ENCODE measurements at places on chromosomes 12 and 14.

GRCh38 chr12:46492471-46493085 is 120.0 kb upstream of the SLC38A2 start:
- no peak for DNase-seq

- no peak for DNase-seq
Observed at GRCh38 chr14:54487771-54488170, 1.0 kb downstream of the GMFB start.

- DNase-seq = no peak
Observed at GRCh38 chr12:14930299-14930698, 8.0 kb downstream of the ERP27 start.

- DNase-seq = no peak
Observed at GRCh38 chr14:20499108-20499507, 6.2 kb upstream of the RNASE10 start.

GRCh38 chr12:69052613-69053408 is 119.8 kb upstream of the CPM start:
- peak; percentile 79 for DNase-seq

GRCh38 chr12:114339626-114340025 is 66.3 kb downstream of the TBX5 start:
- no peak for DNase-seq

DNA sequence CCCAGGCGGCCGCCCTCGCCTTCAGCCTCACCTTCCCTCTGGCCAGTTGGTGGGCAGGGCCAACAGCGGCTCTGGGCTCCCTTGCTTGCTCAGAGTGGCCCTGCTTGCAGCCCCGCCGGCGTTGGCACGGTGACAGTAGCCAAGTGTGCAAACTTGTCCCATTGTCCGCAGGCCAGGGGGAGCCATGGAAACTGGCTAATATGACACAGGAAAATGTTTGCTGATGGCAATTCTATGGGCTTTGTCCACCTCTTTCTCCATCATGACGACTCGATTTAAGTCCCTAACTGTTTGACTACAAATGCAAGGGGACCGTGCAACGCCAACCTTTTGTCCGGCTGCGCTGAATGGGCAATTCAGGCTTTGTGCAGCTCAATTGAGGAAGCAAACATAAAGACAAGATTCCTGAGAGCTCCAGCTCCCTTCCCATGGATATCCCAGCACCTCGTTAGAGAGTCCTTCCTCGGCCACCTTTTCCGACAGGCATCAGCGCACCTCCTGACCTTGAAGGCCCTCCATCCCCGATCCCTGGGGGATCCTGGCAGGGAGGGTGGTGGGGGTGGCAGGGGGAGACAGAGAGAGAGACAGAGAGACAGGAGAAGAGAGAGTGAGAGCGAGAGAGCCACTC is 785 bp upstream of the FAM181A start:
- DNase-seq = no peak

GRCh38 chr12:72647139-72647538 is 375.0 kb downstream of the TRHDE start:
- DNase-seq = no peak

DNA sequence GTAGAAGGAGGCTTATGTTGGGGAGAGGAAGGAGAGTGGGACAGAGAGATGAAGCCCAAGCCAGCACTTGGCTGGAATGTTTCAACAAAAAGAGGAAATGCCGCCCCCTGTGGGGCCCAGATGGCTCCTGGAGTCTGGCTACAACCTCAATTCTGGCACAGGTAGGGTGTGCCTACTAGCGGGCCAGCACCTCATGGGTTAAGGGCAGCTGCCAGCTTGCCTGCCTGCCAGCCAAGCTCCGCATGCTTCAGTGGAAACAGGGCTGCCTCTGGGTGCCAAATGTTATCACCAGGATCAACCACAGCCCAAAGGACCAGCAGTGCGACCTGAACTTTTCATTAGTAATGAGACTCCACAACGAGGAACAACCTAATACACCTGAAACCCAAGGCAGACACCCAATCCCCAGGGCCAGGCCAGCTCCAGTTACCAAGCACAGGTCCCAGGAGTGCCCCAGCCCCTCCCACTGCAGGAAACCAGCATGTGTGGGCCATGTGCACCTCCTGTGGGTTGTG is 11.3 kb downstream of the RAB15 start:
- DNase-seq = no peak

DNA sequence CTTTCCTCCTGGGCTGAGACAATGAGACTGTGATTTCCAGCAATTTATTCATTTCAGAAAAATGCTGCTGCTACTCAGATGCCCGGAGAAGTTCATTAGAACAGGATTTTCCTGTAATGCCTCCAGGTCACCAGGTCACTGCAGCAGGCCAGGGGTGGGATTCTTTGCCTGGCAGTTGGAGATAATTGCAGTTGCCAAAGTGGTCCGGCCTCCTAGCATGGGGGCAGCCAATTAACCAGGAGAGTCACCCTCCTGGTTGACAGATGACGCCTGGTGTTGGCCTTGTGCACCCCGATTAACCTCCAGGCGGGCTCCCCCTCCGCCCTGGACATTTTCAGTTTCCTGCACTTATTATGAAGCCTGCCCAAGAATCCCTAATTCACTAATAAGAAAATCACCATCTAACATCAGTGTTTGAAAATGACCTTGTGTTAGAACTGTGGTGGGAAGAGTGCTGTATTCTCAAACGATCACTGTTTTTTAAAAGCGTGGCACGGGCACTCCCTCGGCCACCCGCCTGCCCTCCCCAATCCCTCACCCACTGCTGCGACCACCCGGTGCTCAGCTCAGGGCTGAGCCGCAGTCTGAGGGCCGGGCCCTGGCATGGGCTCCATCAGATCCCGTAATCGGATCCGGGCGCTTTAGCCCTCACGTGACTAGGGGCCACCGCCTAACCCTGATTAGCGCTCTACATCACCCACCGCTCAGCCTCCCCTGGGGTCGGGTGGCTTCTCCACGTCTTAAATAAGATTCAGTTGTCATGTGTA is 12.9 kb downstream of the RIMBP2 start:
- DNase-seq = no peak

- DNase-seq = no peak
Observed at GRCh38 chr14:63357841-63358240, 39.1 kb upstream of the GPHB5 start.

GRCh38 chr14:72688990-72689671 is 204.8 kb downstream of the DPF3 start:
- no peak for DNase-seq

GRCh38 chr14:56592746-56593544 is 13.3 kb downstream of the TMEM260 start:
- DNase-seq = no peak

DNA sequence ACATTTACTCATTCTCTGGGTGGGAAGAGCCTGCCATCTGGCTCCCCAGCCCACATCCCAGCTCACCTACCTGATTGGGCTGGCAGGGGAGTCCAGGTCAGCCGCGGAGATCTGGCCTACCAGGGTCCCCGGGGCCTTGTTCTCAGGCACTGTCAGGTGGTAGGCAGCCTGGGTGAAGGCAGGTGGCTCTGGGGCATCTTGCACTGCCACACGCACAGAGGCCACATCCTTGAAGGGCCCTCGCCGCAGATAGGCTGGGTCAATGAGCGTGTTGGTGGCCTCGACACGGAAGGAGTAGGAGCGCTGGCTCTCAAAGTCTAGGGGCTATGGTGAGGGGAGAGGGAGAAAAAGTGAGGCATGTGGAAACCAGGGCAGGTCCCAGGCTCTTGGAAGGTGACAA is 3.9 kb downstream of the CDH24 start:
- no peak for DNase-seq

GRCh38 chr14:105856676-105857219 is 330.4 kb downstream of the TMEM121 start:
- no peak for DNase-seq

DNA sequence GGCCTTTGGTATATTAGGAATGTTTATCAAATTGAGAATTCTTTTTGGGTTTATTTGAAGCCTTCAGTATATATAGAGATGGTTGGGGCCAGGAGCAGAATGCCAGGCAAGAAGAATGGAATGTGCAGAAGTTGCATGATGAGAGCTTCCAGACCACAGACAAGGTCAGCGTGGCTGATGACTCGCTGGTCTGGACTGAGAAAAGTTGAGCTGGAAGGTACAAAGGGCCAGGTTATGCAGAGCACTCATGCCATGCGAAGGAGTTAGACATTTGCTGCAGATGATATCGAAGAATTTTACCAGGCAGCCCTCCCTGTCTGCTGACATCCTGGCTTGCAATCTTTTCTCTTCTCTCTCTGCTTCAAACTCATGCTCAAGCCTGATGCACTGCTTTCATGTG is 196.2 kb upstream of the ARHGAP5 start:
- DNase-seq = no peak

GRCh38 chr12:63319386-63319785 is 168.4 kb upstream of the AVPR1A start:
- DNase-seq = no peak

- DNase-seq = no peak
Observed at GRCh38 chr12:15732341-15733061, 56.7 kb downstream of the EPS8 start.

DNA sequence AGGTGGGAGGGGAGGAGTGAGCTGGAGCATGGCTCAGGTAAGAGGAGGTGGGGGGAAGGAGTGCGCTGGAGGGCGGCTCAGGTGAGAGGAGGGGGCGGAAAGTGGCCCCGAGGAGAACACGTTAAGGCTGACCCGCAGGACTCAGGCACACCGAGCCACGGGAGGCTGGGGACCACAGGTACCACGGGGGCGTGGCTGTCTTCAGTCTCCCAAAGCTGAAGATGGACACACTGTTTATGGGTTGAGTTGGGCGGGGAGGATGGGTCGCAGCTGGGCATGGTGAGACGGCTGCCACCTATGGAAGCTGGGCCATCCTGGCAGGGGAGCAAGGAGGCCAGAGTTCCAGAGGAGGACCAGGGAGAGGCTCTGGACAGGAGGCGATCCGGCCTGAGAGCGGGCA is 23.5 kb downstream of the UBR7 start:
- DNase-seq = no peak

DNA sequence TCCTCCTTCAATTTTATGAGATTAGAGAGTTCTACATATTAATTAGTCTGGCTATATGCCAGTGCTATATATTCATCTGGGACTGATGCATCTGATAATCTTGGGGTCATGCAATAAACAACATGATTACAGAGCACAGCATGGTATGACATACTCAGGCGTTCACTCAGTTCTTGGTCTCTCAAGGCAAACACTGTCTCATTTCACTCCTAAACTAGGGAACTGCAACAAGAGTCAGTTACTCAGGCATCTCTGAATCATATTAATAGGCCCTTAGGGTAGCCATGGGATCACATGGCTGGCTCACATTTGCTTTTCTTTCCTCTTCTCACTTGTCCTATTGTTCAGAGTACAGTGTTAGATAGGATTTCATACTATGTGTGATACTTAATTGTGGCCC is 91.8 kb upstream of the TMEM260 start:
- no peak for DNase-seq

DNA sequence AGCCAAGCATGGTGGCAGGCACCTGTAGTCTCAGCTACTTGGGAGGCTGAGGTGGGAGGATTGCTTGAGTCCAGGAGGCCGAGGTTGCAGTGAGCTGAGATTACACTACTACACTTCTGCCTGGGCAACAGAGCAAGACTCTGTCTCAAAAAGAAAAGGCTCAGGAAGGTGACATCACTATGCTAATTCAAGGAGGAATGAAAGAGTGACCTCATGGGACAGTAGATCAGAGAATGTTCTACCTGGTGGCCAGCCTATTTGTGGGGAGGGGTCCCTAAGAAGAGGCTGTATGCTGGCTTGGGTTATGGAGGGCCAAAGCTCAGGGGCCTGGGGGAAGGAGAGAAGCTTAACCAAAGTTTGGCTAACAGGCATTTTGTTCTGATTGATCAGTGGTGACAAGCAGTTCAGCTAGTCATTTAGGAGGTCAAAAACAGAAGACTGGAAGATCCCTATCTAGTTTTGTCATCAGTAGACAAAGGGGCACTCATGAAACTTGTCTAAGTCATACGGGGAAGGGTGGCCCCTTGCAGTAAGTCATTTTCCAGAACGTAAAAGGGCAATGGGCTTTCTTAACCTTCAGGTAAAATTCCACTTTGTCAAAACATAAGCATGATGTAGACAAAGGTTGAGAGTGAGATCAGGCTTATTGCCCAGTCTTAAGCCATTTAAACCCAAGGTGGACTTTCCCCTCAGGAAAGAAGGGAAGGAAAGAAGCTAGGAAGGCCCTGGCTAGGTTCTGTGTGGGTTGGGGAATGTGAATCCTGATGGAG is 60.8 kb upstream of the EEA1 start:
- peak; percentile 45 for DNase-seq

- DNase-seq = no peak
Observed at GRCh38 chr12:132835076-132836025, 6.7 kb upstream of the GOLGA3 start.

DNA sequence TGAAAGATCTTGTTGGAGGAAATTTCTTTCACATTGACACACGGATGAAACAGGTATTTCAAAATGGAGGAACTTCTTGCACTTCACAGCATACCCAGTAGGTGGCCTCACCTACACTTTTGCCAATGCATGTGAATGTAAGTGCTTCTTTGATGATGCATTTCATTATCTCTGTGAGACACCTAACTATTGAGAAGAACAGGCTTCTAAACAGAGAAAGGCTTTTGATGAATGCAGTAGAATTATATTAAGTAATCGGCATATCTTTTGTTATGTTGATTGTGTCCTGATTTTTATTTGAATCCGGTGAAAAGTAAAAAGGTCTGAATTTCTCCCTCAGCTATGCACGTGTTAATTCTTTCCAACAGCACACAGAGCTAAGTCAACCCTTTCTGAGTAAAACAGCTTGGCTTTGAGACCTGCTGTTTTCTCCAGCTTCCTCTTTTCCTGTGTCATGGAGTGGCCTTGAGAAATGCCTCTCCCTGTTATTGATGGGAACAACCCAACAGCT is 399.0 kb downstream of the NAV3 start:
- peak; percentile 47 for DNase-seq

GRCh38 chr14:71725922-71726579 is 206.2 kb upstream of the RGS6 start:
- DNase-seq = peak; percentile 43

DNA sequence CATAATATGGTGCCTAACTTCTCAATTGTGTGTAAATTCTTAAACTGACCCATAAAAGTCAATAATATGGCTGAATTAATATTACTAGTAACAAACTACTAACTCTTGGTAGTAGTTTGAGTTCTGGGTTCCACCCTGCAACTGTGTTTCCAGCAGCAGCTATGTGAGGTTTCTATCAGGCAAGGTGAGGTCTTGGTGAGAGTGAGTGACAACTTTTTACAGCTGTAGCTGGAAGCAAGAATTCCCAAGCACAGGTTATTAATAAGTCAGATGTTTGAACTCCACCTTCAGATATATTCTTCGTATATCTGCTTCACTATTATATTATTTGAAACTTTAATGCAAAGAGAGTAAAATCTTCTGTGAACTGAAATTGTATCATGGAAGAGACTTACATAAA is 43.8 kb downstream of the MAP4K5 start:
- DNase-seq = no peak

Data from activated CD4-positive, alpha-beta T cell treated with anti-CD3 and anti-CD28 coated beads, Interleukin-2, Interleukin-4, amounts not matched to agents 100 ng/mL and 50 ng/mL, durations not matched to agents 16 hours and 8 hours (primary cell).